ENCODE measurements at places on chromosomes 12 and 14.

DNA sequence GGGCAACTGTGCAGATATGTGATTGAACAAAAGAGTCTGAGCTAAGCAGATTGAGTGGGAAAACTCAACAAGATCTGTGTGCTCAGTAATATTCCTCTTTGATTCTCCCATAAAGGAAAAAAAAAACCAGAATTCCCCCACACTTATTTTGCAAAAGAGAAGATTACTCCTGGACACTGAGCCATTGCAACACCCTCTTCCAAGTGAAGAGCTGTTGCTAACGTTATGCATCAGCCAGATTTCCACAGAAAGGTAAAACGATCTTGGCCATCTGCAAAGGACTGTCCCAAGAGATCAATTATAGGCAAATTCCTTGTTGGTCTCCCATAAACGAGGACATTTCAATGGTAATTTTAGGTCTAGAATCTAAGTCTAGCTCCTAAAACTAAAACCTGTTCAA lies 587.7 kb downstream of the C12orf50 start:
- no peak for DNase-seq

DNA sequence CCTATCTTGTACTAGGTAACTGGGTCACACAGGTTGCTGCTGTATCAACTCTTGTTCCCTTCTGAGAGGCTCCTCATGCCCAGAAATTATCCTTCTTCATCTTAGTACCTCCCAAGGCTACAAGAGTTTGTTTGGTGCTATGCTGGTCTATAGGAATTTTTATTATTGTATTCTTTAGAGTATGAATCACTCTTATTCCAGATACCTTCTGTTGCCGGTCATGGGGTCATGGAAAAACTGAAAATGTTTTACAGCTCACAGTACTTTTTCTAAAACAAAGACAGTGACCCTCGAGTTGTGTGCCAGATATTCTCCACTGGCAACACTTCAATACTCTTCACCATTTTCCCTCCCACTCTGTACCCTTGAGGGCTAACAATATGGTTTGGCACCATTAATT lies 1598.0 kb upstream of the TMEM132C start:
- DNase-seq = peak; percentile 55

DNA sequence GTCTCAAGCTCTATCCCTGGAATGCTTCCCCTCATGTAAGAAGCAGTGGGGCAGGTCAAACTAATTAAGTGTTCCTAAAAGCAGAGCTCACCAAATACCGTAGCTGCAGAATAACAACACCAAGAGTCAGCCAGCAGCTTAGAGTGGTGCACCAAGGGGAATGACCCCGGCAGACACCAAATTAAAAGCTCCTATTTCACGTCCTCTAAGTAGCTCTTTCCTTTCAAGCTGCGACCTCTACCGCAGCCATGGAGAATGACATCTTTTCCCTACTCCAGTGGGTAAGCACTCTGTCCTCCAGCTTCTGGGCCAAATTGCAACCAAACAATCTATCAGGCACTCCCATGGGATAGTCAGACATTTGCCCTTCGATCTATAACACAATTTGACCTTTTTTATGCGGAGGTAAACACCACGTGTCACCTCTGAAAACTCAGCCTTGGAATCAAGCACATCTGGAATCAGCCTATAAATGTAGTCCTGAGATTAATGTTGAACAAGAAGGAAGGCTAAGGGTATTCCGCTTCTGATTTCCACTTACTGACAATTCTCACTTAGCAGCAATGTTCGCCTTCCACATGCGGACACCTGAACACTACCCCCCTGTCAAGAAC lies 67.6 kb upstream of the CDKN3 start:
- DNase-seq = peak; percentile 64

DNA sequence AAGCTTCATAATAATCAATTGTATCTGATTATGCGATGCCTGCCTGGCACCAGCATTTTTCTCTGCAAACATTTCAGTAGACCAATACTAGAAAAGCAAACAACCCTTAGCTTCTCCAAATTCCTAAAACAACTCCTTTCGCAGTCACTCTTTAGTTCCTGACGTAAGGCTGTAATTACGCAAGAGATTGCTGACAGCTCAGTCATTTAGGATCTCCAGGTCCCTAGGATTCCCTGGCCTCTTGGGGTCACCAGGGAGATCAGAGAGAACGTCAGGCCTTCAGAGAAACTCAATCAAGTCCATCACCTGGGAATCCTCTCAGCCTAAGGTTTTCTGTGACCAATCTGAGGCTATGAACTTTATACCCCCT lies 390.6 kb downstream of the PAWR start:
- peak; percentile 30 for DNase-seq

DNA sequence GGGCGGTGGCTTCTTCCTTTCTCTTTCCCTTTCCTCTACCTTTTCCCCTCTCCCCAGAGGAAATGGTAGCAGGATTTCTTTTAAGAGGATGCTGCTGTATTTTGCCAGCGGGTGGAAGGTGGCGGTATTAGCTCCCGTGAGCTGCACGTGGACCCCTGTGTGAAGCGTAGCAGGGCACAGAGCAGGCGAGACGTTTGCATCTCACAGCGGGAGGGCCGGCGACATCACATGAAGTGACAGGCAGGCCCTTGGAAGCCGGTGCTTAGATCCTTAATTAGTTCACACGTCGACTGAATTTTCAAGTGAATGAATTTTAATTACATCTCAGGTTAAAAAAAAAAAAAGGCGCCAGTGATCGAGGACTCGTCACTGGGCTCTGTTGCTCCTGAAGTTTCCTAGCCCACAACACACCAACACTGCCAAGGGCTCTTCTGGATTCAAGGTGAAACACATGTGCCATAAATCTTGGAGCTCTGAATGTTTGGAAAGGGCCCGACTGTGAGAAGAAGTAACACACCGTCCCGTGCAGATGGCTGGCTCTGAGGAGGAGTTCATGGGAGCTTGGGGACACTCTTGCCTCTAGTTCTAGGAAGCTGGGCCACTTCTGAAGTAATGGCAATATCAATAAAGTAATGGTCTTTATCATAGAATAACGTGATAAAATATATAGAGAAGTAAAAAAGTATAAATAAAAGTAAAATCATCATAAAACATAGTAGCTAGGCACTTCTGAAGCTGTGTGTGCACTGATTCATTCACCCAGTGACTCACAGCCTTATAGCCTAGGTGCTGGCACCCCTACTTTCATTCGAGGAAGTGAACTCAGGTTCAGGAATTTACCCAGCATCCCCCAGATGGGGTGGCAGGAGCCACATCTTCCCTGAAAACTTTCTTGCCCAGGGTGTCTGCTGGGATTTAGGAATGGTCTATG lies 75.3 kb downstream of the AACS start:
- peak; percentile 78 for DNase-seq

GRCh38 chr12:94750864-94751263 lies 100.5 kb upstream of the TMCC3 start:
- no peak for DNase-seq

DNA sequence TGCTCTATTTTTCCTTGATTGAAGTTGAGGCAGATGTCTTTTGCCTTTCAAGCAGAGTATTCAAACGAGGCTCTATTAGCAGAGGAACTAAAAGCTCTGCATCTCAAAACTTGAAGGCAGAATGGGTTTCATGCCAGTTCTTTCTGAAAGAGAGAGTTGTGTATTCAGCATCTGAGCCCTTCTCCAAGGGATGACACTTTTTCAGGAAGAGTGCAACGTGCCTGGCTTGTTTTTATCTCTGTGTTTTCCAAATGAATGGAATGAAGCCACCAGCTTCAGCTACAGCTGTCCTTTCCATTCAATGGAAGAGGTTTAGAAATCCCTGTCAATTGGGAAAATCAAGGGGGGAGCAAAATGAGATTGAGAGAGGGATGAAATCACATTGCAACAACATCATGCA lies 14.6 kb downstream of the BEST3 start:
- no peak for DNase-seq

DNA sequence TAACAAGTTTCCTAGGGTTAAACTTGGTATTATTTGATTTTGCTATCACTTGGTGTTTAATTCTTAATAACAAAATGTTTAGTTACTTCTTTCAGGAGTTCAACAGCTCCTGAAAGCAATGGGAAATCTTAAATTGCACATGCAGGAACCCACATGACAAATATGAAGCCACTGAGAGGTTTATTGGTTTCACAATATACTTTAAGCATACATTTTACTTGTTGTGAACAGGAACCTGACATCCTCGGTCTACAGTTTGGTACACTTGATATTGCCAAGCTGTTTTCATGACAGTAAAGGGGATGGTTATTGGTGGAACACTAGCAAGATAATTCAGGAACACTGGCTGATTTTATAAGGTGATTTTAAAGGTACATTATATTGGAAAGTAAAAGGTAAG lies 46.2 kb downstream of the SLC38A1 start:
- no peak for DNase-seq

- peak; percentile 13 for DNase-seq
These were observed 163.1 kb upstream of the TMPO start for GRCh38 chr12:98352218-98352811.

DNA sequence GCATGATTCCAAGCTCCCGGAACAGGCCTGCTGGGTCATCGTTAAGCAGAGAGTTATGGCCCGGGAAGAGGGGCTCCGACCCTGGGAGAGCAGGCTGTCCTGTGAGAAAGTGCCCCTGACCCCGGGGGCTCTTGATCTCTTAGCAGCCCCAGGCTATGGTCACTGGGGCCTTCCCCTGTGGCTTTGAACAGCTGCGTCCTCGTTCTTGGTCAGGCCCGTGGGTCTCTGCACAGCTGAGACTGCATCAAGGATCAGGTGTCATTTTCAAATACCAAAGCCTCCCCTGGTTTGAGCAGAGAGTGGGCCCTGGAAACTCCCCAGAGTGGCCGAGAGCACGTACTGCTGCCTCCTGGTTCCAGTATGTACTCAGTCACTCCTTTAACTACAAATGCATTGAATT lies 114.8 kb downstream of the ESRRB start:
- no peak for DNase-seq

GRCh38 chr14:104091927-104092771 lies 6.6 kb downstream of the ASPG start:
- DNase-seq = no peak

GRCh38 chr12:129911428-129912049 lies 7.7 kb upstream of the TMEM132D start:
- DNase-seq = peak; percentile 4

- DNase-seq = no peak
These were observed 79.1 kb downstream of the KCNK10 start for GRCh38 chr14:88243946-88244345.

DNA sequence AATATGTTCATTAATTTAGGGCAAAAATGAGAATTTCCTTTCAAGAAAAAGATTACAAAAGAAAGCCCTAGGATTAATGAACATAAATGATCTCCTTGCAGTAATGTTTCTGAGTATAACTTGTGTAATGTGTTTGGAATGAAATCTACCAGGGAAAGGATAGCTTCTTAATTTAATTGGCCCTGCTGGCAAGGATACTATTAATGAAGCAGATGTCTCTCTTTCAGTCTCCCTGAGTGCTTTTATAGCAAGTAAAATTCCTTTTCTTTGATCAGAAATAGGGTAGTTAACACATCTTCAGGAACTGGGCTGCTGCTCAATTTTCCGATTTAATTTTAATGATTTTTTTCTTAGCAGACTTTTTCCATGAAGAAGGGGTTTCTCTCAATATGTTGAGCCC lies 379.4 kb upstream of the PDE3A start:
- no peak for DNase-seq

DNA sequence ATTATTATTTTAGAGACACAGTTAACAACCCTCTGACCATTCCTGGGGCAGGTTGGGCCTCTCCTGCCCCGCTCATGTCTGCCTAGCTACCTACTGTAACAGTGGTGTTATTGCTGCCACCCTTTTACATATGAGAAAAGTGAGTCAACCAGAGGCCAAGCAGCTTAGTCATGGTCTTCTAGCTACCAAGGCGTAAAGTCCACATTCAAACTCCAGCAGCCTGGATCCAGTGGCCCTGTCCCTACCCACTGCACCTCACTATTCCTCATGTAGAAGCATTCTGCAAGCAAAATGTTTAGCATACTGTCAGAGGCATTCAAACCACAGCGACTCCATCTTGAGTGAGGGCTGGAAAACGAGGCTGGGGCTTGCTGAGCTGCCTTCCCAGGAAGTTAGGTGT lies 95.8 kb downstream of the SLC15A4 start:
- no peak for DNase-seq

- peak; percentile 12 for DNase-seq
These were observed 343.4 kb downstream of the ADAMTS20 start for GRCh38 chr12:43208627-43209026.

DNA sequence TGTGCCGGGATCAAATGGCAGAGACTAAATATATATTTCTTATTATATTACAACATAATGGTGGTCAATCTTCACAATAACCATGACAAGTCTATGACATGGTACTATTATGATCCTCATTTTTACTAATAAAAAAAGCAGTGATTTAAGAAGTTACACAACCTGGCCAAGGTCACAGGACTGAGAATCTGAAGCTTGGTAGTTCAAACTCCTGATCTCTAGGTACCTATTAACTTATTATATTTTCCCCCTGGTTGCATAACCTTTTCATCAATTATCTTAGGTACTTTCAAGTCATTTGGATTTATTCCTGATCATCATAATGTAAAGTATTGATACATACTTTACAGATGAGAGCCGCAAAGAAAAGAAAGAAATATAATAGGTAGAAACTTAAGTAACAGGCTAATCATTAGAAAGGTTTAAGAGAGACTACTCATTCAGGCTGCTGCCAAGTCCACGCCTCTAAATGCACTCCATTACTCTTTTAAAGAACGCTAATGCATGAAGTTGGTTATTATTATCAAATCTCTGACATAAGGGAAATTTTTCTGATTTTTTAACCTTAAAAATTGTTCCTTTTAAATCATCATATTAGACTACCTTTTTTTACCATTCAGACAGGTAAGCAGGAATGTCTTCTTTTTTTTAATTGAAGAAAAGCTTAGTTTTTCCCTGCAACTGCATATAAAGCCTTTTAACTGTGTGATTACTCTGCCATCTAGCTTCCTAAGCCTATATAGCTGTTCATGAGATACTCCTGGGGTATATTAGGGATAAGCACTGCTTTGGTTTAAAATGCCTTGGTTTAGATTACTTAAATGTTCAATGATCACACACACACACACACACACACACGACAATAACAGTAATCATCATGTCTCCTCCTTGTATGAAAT lies 35.6 kb downstream of the RPS29 start:
- DNase-seq = peak; percentile 39

- no peak for DNase-seq
These were observed 46.6 kb upstream of the FZD10 start for GRCh38 chr12:130115646-130116045.

DNA sequence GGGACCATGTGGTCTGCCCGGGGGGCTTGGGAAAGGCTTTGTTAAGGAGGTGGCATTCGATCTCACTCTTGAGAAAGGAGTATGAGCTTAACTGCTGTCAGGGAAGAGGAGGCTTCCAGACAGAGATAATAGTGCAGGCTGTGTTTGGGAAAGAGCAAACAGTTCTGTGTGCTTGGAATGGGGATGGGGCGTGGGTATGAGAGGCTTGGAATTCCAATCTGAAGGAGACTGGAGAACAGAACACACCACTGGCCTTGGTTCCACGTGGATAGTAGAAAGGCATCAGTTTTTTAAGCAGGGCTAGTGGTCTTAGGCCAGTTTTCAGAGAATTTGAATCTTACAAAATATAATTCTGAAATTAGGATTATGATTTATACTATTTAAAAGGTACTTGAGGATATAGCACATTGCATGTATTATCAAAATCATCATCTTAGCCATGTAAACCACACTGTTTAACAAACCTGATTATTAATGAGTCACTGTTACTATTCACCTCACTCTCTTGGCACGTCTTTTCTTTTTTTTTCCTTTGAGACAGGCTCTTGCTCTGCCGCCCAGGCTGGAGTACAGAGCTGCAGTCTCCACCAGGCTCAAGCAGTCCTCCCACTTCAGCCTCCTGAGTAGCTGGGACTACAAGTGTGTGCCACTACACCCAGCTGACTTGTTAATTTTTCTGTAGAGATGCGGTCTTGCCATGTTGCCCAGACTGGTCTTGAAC lies 38.5 kb upstream of the KCNK13 start:
- DNase-seq = no peak
